ENCODE measurements at places on chromosomes 1 and 21.

DNA sequence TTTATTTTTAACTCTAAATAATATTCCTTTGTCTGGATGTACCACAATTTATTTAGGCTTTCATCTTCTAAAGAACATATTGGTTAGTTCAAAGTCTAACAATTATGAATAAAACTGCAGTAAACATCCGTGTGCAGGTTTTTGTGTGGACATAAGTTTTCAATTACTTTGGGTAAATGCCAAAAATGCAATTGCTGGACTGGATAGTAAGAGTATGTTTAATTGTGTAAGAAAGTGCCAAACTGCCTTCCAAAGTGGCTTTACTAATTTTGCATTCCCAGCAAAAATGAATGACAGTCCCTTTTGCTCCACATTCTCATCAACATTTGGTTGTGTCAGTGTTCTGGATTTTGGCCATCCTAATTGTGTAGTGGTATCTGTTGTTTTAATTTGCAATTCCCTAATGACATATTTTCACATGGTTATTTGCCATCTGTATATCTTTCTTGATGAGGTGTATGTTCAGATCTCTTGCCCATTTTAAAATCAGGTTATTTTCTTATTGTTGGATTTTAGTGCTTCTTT lies 113.8 kb downstream of the DPYD start:
- DNase-seq, result no peak

DNA sequence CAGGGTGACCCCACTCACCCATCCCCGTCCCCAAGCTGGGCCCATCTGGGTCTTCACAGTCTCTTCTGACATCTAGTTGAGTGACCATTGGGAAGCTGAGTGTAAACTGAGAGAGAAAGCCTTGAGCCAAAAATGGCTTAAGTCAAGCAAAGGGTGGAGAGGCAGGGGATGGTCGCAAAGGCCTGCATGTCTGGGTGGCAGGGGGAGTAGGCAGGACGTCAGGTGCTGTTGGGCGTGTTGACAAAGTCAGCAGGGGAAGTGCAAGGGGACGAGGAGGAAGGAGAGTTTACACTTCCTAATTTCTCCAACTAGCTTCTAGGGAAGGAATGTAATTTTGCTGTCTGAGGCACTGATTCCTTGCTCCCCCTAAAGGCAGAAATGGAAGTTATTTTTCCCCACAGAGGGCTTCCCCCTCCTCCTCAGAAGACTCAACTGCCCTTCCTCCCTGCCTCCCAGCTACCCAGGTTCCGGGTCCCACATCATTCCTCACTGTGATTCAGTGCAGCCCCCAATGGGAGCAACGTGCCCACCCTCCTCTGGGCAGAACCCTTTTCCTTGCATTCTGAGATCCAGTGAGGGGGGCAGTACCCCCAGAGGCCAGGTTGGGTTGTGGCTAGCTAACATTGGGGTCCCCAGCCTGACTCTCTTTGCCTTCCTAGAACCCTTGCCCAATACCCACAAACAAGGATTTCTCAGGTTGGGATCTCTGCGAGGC lies 1.2 kb upstream of the ADORA1 start:
- no peak for DNase-seq

- DNase-seq, result no peak
These were observed 652.9 kb downstream of the ADGRL2 start for GRCh38 chr1:82453511-82454185.

DNA sequence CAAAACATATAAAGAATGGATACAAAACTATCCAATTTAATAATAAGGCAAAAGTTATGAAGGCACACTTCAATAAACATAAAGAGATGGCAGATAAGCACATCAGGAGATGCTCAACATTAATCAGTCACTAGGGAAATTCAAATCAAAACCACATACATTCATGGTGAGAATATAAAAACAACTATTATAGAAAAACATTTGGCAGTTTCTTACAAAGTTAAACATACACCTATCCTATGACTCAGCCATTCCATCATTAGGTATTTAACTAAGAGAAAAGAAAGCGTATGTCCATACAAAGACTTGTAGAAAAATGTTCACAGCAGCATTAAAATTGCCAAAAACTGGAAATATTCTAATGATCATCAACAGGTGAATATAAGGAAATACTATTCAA lies 44.3 kb downstream of the KIFAP3 start:
- no peak for DNase-seq

GRCh38 chr1:27038020-27038419 lies 25.4 kb upstream of the TENT5B start:
- no peak for DNase-seq

Measured in T-cell (primary cell).